ENCODE measurements at places on chromosomes 4 and X. TPM values are rescaled to one million over a fixed set of nuclear protein-coding genes. Genes with fewer than 3 reads are reported as not detected.

Gene FGB
- total RNA-seq = not detected

GRCh38 chr4:170388255-170388654 is 298.5 kb upstream of the AADAT start:
- DNase-seq = no peak
- no peak overlapping the region for H3K27ac ChIP-seq
- no peak overlapping the region for H3K4me3 ChIP-seq
- H3K4me1 ChIP-seq = no peaks in the 10 kb centered on the region
- H3K27me3 ChIP-seq = no peaks in the 10 kb centered on the region

Gene TAF1
- total RNA-seq = 63.3 TPM

DNA sequence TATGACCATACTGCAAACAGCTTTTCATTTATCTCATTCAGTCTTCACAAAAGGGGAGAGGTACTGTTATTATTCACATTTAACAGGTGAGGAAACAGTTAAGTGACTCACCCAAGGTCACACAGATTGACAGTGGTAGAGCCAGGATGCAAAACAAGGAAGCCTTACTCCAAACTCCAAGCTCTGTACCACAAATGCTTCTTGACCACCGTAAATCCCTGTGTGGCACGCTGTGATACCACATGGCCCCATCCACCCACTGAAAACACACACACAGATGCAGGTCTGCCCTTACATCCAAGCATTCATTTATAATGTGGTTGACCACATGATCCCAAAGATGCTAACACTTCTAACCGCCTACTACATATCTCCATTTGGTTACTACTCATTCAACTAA is 129.5 kb downstream of the TSPAN5 start:
- no peaks in the 10 kb centered on the region for H3K4me1 ChIP-seq
- H3K36me3 ChIP-seq = no peaks in the 10 kb centered on the region
- H3K4me3 ChIP-seq = no peak overlapping the region
- no peak for DNase-seq
- H3K27me3 ChIP-seq = no peaks in the 10 kb centered on the region
- no peak overlapping the region for H3K27ac ChIP-seq

GRCh38 chrX:39149761-39150160 is 348.5 kb downstream of the MID1IP1 start:
- no peaks in the 10 kb centered on the region for H3K36me3 ChIP-seq
- H3K27me3 ChIP-seq = no peaks in the 10 kb centered on the region
- DNase-seq = peak; percentile 9
- no peak overlapping the region for H3K27ac ChIP-seq
- no peak overlapping the region for H3K4me3 ChIP-seq
- H3K4me1 ChIP-seq = no peaks in the 10 kb centered on the region

DNA sequence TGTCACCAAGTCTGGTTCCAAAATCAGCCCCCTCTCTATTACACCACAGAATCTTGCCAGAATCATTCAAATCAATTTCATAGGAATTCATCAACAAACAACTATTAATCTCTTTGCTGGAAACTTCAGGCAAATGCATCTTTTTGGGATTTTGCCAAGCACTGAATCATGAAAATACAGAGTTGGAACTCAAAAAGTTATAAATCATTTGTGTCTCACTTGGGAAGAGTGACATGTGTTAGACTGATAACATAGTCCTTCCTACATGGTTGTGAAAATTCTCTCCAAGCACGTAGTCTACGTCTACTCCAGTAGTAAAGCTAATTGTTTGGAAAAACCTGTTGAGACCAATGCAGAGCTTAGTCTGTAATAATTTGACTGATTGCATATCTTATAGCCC is 19.0 kb downstream of the CXCL8 start:
- H3K27ac ChIP-seq = no peak overlapping the region
- H3K36me3 ChIP-seq = no peaks in the 10 kb centered on the region
- no peak for DNase-seq
- no peaks in the 10 kb centered on the region for H3K27me3 ChIP-seq
- no peaks in the 10 kb centered on the region for H3K4me1 ChIP-seq

DNA sequence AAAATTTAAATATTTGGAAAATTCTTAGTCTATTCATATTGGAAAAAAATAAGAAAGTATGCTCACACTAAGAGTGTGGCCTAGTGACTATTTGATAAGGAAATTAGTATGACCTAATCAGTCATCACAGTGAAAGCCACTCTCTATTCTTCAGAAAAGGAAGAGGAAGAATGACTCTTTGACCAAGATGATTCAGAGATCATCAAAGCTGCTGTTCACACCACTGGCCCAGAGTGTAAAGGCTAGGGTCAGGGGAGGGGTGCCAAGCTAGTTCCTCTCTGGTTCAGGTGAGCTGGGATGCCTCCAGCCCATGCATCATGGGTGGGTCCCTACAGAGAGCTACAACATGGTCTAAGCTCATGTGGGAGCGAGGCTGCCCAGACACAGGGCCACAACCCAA is 396.9 kb upstream of the NDST3 start:
- H3K27ac ChIP-seq = no peak overlapping the region
- DNase-seq = no peak
- no peaks in the 10 kb centered on the region for H3K27me3 ChIP-seq
- H3K4me3 ChIP-seq = no peak overlapping the region
- no peaks in the 10 kb centered on the region for H3K36me3 ChIP-seq

Gene IL3RA
- 0.16 TPM for total RNA-seq

DNA sequence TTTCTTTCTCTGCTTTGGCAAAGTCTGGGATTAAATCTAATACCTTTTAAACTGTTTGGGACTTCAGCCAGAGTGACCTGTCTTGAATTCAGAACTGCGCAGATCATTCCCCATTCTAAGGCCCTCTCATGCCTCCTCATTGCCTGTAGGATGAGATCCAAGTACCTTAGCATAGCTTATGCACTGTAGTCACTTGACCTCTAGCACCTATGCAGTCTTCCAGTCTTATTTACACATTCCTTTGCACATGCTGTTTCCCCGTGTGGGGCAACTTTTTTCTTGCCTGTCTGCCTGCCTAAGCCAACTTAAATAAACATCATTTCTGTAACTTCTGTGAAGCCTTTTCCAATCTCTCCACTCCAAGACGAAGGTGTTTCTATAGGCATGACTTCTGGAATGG is 68.4 kb downstream of the AR start:
- no peak overlapping the region for H3K27ac ChIP-seq
- H3K36me3 ChIP-seq = no peaks in the 10 kb centered on the region
- no peak for DNase-seq
- no peaks in the 10 kb centered on the region for H3K4me1 ChIP-seq

DNA sequence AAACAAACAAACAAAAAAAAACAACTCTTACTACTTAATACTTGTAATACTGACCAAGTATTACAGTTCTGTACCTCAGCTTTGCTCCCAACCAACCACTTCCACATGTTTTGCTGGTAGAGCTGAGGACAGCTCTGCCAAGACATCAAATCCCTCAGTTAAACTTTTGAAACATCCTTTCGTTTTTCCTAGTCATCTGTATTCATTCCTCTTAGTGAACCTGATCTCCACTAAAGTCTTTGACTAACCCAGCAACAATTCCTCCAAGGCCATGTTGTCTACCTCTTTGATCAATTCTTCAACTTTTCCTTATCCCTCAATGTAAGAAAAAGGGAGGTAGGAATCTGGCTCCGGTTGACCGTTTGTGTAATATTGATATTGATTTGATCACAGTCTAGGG is 247.5 kb downstream of the ARHGAP24 start:
- DNase-seq = no peak
- no peaks in the 10 kb centered on the region for H3K4me1 ChIP-seq
- H3K27me3 ChIP-seq = no peaks in the 10 kb centered on the region
- no peak overlapping the region for H3K4me3 ChIP-seq
- H3K27ac ChIP-seq = no peak overlapping the region

DNA sequence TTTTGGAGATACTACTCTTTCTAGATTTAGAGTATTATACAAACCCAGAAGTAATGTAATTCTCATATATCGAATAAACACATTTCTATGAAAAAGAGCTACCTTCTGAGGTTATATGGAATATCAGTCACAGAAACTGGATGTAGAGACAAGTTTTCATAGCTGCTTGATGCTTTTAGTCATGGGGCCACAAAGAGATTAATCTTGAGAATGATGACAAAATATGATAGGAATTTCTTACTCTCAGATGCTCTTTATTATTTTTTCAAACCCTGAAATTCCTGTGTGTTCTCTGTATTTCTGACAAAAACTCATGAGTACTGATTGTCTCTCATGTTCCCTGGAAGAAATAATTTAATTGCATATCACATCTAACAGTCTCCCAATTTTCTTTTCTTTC is 662.5 kb downstream of the RAPGEF2 start:
- H3K4me3 ChIP-seq = no peak overlapping the region
- no peaks in the 10 kb centered on the region for H3K4me1 ChIP-seq
- DNase-seq = no peak
- no peak overlapping the region for H3K27ac ChIP-seq
- H3K27me3 ChIP-seq = no peaks in the 10 kb centered on the region

Gene HNRNPH2
- 32.4 TPM for total RNA-seq

- no peaks in the 10 kb centered on the region for H3K27me3 ChIP-seq
- no peak overlapping the region for H3K4me3 ChIP-seq
Observed at GRCh38 chr4:44914748-44915147, 188.4 kb upstream of the GNPDA2 start.

Gene MAP3K15
- not detected for total RNA-seq

DNA sequence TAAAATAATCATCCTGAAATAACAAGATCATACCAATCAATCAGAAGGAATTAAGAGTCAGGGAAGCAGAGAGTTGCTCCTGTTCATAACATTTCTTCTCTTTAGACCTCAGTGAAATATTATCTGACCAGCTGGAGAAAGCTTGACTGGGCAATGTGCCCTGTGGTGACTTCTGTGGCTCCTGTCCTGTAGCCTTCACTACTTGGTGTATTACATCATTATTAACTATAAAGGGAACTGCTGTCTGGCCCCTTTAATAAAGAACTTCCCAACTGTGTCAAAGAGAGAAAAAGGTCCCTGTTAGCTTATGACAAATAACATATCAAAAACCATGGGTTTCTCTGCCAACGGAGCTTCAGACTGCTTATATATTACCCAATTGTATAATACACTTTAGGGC is 18.0 kb downstream of the OPHN1 start:
- H3K36me3 ChIP-seq = no peaks in the 10 kb centered on the region
- H3K4me1 ChIP-seq = no peaks in the 10 kb centered on the region
- H3K4me3 ChIP-seq = no peak overlapping the region

Gene TCEAL2
- 1.3 TPM for total RNA-seq

DNA sequence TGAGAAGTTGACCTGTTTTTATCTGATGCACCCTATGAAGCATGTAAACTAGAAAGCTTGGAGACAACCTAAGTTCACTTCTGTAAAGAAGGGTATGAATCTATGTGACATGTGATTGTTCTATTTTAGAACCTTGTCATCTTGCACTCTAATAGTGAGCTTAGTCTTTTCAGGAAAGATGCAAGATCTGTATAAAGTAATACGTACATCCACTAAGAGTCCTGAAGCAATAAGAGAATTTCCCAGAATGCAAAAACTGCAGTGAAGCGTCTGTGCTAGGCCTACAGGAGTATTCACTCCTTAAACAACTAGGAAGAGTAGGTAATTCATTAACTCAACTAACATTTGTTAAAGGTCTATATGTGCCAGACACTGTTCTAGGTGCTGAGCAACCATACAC is 23.3 kb upstream of the NDP start:
- H3K4me1 ChIP-seq = no peaks in the 10 kb centered on the region
- no peak overlapping the region for H3K4me3 ChIP-seq
- H3K27ac ChIP-seq = no peak overlapping the region
- no peak for DNase-seq

- no peaks in the 10 kb centered on the region for H3K4me1 ChIP-seq
- no peak overlapping the region for H3K27ac ChIP-seq
- no peak for DNase-seq
- no peak overlapping the region for H3K4me3 ChIP-seq
Observed at GRCh38 chr4:6009452-6009851, 8.8 kb downstream of the C4orf50 start.

DNA sequence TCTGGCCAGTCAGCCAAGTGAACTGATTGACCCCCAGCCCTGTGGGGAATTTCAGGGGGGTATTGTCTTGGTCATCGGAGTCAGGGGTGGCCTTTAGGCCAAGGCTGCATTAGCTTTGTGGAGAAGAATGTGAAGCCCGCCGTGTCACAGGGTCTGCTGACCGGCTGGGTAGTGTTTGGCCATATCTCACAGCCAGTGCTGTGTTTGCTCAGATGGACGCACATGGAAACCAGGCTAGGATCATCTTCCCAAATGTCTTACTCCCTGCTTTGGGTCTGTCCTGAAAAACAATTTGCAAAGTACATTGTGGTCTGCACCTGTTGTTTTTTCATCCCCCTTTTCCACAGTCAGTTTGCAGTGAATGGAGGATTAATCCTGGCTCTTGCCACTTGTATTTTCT is 13.0 kb downstream of the TMEM164 start:
- DNase-seq = no peak
- no peak overlapping the region for H3K4me3 ChIP-seq
- H3K36me3 ChIP-seq = peaks cover 2% of the 10 kb centered on the region
- H3K27ac ChIP-seq = no peak overlapping the region

Gene GLRA2
- total RNA-seq = not detected

GRCh38 chr4:88396681-88397080 is 18.0 kb downstream of the HERC6 start:
- no peak for DNase-seq
- no peak overlapping the region for H3K4me3 ChIP-seq
- H3K36me3 ChIP-seq = peaks cover 52% of the 10 kb centered on the region
- no peak overlapping the region for H3K27ac ChIP-seq
- no peaks in the 10 kb centered on the region for H3K4me1 ChIP-seq

DNA sequence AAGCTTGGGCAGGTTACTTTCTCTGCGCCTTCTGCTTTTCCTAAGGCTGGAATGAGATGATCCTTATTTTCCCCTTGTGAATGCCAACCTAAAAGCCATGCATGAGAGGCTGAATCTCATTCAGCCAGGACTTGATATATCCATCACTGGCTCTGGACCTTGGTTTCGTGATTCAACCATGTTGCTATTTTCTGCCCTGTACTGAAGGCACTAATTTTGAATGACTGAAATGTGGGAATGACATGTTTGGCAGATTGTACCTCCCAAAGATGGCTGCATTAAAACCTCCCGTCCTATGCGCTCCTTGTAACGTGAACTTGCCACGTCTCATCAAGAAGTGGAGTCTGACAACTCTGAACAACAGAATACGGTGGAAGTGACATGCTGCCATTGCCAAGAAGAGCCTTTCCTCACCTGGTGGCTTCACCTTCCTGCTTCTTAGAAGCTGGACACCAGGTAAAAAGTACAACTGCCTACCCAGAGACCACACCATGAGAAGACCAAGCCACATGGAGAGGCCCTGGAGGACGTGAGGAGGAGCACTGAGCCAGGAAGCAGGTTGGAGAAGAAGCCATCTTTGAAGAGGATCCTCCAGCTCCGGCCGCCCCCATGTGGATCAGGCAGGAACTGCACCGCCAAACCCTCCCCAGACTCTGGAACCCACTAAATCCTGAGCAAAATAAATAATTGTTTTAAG is 174.5 kb downstream of the NSUN7 start:
- no peaks in the 10 kb centered on the region for H3K27me3 ChIP-seq
- H3K27ac ChIP-seq = no peak overlapping the region
- no peak overlapping the region for H3K4me3 ChIP-seq
- peak; percentile 51 for DNase-seq
- no peaks in the 10 kb centered on the region for H3K4me1 ChIP-seq

Measured in T-cell (primary cell).